Breast epithelium (tissue), 4 donors: ENCODE measurements at places on chromosomes 6 and 20. TPM values are rescaled to one million over a fixed set of nuclear protein-coding genes. Genes with fewer than 3 reads are reported as not detected.

Gene CYB5R4
- 7.2 TPM for total RNA-seq

- no peak for DNase-seq
Observed at GRCh38 chr6:138571585-138572166, 72.4 kb upstream of the NHSL1 start.

GRCh38 chr6:16089232-16090062 is 39.4 kb upstream of the MYLIP start:
- DNase-seq = no peak

GRCh38 chr6:119322034-119322433 is 27.5 kb downstream of the MAN1A1 start:
- no peak for DNase-seq

DNA sequence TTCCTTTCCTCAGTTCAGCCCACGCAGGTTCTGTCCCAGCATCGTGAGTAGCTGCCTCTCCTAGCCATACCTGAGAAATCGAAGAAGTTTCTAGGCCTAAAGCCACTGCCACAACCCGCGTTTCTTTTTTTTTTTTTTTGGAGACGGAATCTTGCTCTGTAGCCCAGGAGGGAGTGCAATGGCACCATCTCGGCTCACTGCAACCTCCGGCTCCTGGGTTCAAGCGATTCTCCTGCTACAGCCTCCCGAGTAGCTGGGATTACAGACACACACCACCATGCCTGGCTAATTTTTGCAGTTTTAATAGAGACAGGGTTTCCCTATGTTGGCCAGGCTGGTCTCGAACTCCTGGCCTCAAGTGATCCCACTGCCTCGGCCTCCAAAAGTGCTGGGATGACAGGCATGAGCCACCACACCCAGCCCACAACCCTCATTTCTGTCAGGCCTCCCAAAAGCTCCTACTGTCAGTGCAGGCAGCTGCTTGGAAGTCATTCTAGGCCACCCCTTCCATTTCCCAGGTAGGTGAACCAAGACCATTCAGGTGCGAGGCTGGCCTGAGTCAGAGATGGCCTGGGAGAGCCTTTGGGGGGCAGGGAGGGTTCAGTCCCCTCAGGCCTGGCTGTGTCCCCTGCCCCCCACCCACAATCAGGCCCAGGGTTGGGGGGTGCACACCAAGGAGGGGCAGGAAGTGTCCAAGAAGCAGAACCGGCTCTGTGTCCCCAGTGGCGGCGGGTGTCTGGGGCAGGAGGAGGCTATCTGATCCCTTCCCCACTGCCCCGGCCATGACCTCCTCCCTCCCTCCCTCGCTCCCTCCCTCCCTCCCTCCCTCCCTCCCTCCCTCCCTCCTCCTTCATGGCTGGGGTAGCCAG is 47.2 kb downstream of the NOL4L start:
- DNase-seq = no peak

DNA sequence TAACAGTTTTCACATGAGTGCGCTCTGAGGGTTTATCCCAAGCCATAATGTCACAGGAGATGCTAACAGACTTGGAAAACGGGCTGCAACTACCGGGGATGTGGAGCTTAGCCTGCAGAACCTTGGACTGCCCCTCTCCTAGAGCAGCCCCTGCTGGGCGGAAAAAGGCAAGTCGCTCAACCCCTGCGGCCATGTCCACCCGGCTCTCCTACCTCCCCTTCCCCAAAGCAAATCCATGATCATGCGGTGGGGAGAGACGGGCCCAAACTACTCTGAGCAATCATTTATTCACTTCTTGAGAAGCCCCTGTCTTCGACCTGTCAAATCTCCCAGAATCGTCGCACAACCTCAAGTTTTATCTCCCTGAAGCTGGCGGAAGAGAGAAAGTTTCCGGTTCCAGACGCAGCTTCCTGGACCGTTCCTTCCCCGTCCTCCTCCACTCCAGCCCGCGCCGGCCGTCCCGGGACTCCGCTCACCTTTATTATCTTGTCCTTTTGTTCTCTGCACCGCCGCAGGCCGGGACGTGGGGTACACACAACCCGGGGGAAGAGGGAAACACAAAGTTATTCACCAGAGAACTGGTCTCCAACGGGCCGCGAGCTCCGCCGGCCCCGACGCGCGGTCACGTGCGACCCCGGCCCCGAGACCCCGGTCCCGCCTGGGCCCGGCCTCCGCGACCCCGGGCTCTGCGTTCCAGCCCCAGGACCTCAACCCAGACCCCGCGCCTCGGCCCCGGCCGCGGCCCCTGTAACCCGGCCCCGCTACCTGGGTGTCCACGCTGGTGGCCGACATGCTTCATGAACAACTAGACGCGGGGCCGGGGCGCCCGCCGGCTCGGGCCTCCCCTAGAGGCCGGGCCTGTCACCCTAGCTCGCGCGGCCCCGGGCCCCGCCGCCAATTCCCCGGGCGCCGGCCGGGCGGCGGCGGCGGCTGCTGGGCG is 560 bp downstream of the YTHDF1 start:
- DNase-seq = no peak

DNA sequence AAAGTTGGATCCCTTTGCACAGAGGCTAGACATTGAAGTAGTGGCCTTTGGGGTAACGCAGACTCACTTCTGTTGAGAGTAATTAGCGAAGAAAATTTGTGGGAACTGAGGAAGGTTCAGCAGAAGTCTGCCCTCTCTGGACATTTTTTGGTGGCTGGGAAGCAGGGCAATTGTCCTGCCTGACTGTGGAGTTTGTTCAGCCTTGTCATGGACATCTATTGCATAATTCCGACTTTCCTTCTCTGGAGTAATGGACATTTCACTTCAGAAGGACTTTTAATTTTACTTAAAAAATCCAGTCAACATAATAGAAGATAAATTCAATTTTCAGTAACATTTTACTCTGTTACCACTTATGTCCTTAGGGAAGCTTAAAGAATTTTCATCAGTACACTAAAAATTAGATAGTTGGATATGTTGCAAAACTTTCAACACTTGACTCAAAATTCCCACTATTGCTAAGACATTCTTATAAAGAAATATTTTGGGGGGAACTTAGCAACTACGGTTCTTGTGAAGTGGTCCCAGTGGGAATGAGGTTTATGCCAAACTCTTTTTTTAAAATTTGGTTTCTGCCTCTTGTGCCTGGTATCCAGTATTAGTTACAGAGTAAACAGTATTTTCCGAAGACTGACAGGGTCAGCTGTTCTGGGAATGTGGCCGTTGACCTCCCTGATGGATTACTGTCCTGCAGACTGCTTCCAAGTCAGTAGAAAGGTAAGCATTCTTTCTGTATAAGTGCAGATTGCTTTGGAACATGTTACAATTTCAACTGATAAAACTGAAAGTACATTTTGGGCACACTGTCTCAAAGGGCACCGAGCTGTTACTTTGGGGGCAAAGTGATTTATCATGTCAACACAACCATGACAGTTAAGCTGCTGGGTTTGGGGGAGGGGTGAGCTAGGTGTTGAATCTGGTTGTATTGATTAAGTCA is 100.6 kb upstream of the MLIP start:
- DNase-seq = no peak

- DNase-seq = no peak
Observed at GRCh38 chr6:112310439-112311125, 36.5 kb upstream of the RFPL4B start.

GRCh38 chr6:170238741-170239565 is 51.9 kb downstream of the DLL1 start:
- no peak for DNase-seq

Gene EEF1A2
- total RNA-seq = 4.8 TPM

Gene GSTA3
- not detected for total RNA-seq

DNA sequence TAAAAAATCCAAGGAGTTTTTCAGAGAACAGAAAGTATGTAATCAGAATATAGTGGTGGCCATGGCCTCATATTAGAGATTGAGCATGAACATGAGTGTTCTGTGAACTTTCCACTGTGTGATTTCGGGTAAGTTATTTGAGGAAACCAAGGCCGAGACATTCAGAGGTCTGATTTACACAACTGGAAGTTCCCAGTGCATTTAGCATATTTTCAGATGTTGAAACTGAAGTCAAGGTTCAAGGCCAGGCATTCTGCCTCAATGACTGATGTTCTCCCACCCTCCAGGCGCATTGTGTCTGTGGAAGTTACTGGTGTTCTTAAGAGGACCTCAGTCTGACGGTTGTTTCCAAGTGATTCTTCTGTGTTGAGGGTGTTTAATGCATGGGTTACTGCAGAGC is 26.2 kb downstream of the RNF144B start:
- no peak for DNase-seq

Gene PNPLA1
- not detected for total RNA-seq

GRCh38 chr6:47811443-47811842 is 29.6 kb downstream of the OPN5 start:
- DNase-seq = no peak

Gene TOX2
- total RNA-seq = 7.4 TPM

DNA sequence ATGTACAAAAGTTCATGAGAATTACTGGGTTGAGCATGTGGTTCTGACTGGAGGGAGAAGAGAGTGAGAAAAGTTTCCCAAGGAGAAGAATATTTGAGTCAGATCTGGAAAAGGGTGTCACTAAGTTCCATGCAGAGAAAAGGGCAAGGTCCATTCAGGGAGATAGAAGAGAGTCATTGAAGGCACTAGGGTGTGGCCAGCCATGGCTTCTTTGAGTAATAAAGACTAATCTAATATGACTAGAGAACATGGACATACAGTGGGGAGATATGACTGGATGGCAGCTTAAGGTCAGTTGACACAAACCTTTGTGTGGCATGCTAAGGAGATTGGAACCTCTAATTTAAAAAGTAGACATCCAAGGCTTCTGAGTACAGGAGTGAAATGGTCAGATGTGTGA is 10.7 kb upstream of the SLC17A4 start:
- no peak for DNase-seq

GRCh38 chr6:33419580-33420490 is at the start of gene SYNGAP1:
Gene SYNGAP1, plus strand, starts transcription at chr6:33420065. Its CDS starts 200 bp downstream, at chr6:33420265.
- no peak for DNase-seq

DNA sequence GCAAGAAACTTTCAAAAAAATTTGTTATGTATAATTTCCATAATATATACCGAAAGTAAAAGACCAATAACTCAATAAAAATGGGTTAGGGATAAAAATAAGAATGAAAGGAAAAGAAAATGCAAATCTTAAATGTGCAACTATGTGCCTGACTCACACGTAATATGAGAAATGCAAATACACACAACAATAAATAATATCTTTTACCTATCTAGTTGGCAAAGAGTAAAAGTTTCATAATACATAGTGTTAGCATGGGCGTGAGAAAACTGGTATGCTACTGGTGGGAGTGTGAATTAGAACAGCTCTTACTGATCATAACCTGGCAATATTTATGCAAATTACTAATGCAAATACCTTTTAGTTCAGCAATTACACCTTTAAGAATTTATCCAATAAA is 438.5 kb upstream of the CITED2 start:
- DNase-seq = no peak

GRCh38 chr20:40916276-40916675 is 112.3 kb upstream of the TOP1 start:
- DNase-seq = no peak

DNA sequence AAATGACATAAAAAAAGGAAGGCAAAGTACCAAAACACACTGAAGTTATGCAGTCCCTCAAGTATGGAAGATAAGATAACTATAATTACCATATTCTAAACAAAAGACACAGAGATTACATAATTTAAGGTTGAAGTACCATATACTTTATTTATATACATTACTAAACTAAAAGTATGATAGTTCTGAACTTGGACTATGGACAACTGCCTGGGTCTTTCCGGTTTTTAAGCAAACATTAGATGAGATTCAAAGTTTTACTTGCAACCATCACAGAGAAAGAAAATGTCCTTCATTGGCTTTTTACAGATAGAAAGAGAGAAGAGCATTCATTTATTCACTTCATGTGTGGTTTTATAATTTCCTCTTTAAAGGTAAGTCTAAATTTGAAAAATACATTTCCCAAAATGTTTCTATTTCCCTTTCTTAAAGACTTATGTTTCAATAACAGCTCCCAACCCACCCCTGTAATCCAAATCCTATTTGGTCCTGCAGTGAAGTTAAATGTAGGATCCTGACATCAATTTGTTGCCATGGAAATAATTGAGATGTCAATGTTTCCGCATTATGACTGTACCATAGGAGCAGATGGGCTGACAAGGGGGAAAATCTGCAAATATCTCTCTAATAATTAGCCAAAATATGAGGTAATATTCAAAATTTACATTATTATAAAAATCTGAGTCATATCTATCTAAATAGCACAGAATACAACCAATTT is 63.7 kb downstream of the PTPRK start:
- no peak for DNase-seq

DNA sequence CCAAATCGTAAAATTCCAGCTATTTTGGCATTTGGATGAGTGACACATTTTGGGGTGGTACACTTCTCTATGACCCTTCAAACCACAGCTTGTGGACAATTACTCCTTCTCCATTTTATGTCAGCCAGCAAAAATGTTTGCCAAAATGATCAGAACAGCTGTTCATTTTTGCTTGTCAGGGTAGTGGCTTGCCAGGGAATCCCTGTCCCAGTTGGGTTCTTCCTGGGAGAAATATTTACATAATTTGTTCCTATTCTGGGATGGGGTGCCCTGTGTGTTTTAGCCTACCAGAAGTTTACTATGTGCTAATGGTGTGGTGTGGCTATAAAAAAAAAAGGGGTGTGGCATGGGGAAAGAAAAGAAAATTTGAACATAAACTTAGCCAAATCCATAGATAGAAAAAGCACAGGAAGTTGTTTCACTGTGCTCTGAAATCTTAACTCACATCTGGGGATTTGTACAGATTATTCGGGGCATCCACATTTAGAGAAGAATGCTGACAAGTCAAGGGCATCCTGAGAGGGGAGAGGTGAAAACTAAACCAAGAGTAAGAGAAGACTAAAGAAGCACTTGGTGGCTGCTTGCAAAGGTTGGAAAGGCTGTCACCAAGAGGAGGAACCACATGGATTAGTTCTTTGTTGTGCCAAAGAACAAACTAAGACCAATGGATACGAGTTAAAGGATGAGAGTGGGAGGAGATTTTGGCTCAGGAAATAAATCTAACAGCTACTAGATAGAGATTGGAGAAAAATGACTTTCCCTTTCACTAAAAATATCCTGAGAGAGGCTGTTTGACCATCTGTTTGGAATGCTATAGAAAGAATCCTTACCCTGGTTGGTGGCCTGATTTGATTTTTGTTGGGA is 55.2 kb upstream of the RBM24 start:
- no peak for DNase-seq

- DNase-seq = no peak
Observed at GRCh38 chr6:17632934-17633333, 32.8 kb downstream of the FAM8A1 start.

- no peak for DNase-seq
Observed at GRCh38 chr6:105785066-105785811, 300.9 kb upstream of the PRDM1 start.

DNA sequence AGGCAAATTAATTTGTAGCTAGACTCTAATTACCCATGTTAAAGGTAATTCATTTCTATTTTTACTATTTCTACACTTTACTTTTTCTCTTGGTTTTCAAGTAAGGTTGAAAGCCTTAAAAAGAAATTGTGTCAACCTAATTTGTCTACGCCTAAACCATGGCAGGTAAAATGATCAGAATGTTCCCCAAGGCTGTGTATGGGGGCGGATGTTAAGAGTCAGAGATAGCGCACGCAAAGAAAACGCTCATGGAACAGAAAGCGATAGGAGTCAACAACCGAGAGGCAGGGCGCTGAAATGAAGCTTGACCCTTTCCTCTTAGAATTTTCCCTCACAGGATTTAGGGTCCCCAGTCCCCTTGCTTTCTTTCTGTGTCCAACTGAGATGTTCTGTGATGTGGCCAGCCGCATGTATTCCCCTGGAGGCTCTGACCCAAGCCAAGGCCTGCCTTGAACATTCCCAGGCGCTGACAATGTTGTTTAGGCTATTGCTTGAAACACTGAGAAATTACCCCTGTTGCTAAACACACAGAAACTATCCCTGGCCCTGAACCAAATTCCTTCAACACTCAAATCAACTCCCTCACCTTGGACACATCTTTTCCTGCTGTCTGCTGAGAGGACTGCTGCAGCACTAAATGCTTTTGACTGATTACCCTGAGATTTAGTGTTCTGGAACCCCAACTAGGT is 10.9 kb downstream of the PSMB1 start:
- no peak for DNase-seq
